ENCODE measurements at places on chromosomes 7 and 10. TPM values are rescaled to one million over a fixed set of nuclear protein-coding genes. Genes with fewer than 3 reads are reported as not detected.

Gene POLR2J2
- 8.7 TPM for total RNA-seq

Gene GPRIN2
- total RNA-seq = 0.61 TPM

Gene GIMAP7
- total RNA-seq = 3.2 TPM

Gene PPP1R17
- total RNA-seq = not detected

Gene CRHR2
- 1.1 TPM for total RNA-seq

Gene PAPSS2
- total RNA-seq = 43.7 TPM

Gene CCDC172
- not detected for total RNA-seq

Gene UPK3BL2
- 6.8 TPM for total RNA-seq

DNA sequence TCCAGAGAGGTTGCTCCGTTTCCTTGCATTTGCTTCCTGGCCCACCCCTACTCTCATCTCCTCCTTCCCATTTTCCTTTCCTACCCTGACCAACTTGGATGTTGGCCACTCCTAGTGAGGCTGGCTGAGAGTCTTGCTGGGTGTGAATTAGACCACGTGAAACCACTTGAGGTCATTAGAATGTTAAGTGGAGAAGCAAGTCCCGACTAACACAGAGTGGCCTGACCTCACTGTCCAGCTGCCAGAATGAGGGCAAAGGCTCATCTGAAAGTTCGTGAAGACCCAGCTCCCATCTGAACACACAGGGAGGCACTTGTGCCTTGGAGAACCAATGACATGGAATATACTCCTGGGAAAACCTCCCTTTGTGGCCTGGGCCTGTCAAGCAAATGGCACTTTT lies 80.8 kb downstream of the WDR11 start:
- no peaks in the 10 kb centered on the region for H3K27me3 ChIP-seq
- no peaks in the 10 kb centered on the region for H3K4me1 ChIP-seq
- no peak overlapping the region for H3K4me3 ChIP-seq

GRCh38 chr10:43867667-43868565 lies 219.2 kb upstream of the ZNF32 start:
- no peak overlapping the region for H3K4me3 ChIP-seq
- no peak overlapping the region for H3K27ac ChIP-seq
- no peaks in the 10 kb centered on the region for H3K27me3 ChIP-seq
- no peaks in the 10 kb centered on the region for H3K36me3 ChIP-seq
- DNase-seq = no peak
- peaks cover 7% of the 10 kb centered on the region for H3K4me1 ChIP-seq

- no peaks in the 10 kb centered on the region for H3K4me1 ChIP-seq
- no peaks in the 10 kb centered on the region for H3K27me3 ChIP-seq
- H3K36me3 ChIP-seq = no peaks in the 10 kb centered on the region
- DNase-seq = no peak
Observed at GRCh38 chr10:47184273-47184672, 115.7 kb upstream of the GDF10 start.

DNA sequence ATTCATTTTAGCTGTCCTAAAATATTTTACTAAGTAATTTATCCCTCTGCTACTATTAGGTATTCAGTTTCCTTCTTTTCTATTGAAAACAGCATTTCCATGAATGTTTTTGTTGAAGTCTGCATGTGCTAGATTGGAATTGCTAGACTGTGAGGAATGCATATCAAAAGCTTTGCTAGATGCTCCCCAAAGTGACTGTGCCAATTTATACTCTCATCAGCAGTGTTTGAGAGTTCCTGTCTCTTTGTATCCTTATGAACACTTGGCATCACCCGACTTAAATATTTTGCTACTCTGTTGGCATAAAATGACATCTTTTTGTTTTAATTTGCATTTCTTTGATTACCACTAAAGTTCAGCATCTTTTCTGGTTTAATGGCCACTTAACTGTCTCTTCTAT lies 45.0 kb upstream of the PRR15 start:
- H3K4me3 ChIP-seq = no peak overlapping the region
- H3K27ac ChIP-seq = no peak overlapping the region
- no peaks in the 10 kb centered on the region for H3K4me1 ChIP-seq
- no peak for DNase-seq
- no peaks in the 10 kb centered on the region for H3K27me3 ChIP-seq

- DNase-seq = no peak
- no peak overlapping the region for H3K27ac ChIP-seq
- no peaks in the 10 kb centered on the region for H3K36me3 ChIP-seq
- H3K4me3 ChIP-seq = no peak overlapping the region
Observed at GRCh38 chr7:39967406-39968161, 17.5 kb downstream of the CDK13 start.

DNA sequence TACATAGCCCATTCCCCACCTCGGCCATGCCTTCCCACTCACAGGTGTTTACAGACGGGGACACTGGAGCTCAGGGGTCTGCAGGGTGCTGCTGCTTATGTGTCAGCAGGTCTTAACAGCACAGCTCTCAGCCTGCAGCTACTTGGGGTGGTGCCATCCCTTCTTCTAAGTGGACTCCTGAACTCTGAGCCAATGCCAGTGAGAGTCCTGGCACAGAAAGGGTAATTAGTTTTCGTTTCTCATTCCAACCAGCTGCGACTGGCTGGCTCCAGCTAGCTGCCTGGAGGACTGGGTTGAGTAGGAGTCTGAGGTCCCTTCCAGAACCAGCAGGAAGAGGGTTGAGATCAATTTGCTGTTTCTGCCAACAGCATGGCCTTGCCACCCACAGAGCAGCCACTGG lies 88.3 kb upstream of the AGK start:
- H3K27ac ChIP-seq = no peak overlapping the region
- no peaks in the 10 kb centered on the region for H3K27me3 ChIP-seq
- no peak overlapping the region for H3K4me3 ChIP-seq
- no peaks in the 10 kb centered on the region for H3K36me3 ChIP-seq

DNA sequence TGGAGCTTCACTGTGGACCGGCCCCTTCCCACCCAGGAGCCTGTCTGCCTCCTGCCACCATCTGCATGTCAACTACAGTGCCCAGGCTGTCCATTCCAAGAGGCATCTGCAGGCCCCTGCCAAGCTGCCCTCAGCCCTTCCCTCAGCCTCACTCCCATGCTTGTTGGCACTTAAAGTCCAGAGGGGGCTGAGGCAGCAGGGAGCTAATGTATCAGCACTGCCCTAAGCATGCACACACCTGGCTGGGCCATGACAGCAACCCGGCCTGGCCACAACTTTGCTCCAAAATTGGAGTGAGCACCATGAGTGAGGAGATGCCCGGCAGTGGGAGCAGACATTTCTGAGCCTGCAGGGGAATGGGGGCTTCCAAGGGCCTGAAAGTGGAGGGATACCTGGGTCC lies 417.5 kb upstream of the GRM3 start:
- no peaks in the 10 kb centered on the region for H3K27me3 ChIP-seq
- no peaks in the 10 kb centered on the region for H3K4me1 ChIP-seq
- no peak overlapping the region for H3K27ac ChIP-seq
- H3K4me3 ChIP-seq = no peak overlapping the region
- H3K36me3 ChIP-seq = no peaks in the 10 kb centered on the region
- no peak for DNase-seq

GRCh38 chr10:88332503-88333247 lies 250.4 kb downstream of the RNLS start:
- no peak overlapping the region for H3K4me3 ChIP-seq
- no peaks in the 10 kb centered on the region for H3K36me3 ChIP-seq
- DNase-seq = no peak
- H3K27me3 ChIP-seq = no peaks in the 10 kb centered on the region
- no peak overlapping the region for H3K27ac ChIP-seq

GRCh38 chr10:126207313-126207771 lies 180.9 kb downstream of the ADAM12 start:
- H3K4me1 ChIP-seq = peaks cover 2% of the 10 kb centered on the region
- no peaks in the 10 kb centered on the region for H3K36me3 ChIP-seq
- no peak overlapping the region for H3K27ac ChIP-seq
- H3K4me3 ChIP-seq = no peak overlapping the region
- H3K27me3 ChIP-seq = no peaks in the 10 kb centered on the region

- no peak overlapping the region for H3K4me3 ChIP-seq
- no peak overlapping the region for H3K27ac ChIP-seq
- DNase-seq = no peak
- H3K36me3 ChIP-seq = no peaks in the 10 kb centered on the region
- no peaks in the 10 kb centered on the region for H3K4me1 ChIP-seq
Observed at GRCh38 chr7:45543473-45543872, 30.7 kb upstream of the ADCY1 start.

DNA sequence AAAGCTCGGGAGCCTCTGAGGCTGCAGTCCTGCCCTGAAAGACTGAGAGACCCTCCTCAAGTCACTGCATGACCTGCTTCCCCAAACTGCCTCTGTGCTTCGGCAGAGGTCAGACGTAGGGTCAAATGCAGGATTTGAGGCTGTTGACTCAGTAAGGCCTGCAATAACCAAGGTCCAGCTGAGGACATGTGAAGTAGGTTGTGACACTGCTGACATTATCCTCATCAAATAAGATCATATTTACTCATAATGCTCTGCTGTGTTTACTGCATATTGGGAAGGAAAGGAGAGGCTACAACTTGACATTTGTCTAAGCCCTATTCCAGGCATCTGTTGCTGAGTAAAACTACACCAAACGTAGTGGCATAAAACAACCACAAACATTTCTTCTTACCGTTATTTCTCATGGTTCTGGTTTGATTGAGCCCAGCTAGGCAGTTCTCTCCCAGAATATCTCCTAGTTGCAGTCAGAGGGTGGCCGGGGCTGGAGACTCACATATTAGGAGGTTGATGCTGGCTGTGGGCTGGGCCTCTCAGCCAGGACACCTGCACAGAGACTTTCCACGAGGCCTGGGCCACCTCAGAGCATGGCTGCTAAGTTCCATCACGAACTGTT lies 122.1 kb upstream of the STK17A start:
- no peaks in the 10 kb centered on the region for H3K36me3 ChIP-seq
- DNase-seq = no peak
- H3K4me1 ChIP-seq = peaks cover 4% of the 10 kb centered on the region
- H3K27ac ChIP-seq = no peak overlapping the region

- no peaks in the 10 kb centered on the region for H3K36me3 ChIP-seq
- H3K4me3 ChIP-seq = no peak overlapping the region
- no peaks in the 10 kb centered on the region for H3K27me3 ChIP-seq
- no peak for DNase-seq
- no peak overlapping the region for H3K27ac ChIP-seq
- H3K4me1 ChIP-seq = no peaks in the 10 kb centered on the region
Observed at GRCh38 chr7:16315280-16315679, 106.1 kb downstream of the CRPPA start.

- no peaks in the 10 kb centered on the region for H3K36me3 ChIP-seq
- no peak overlapping the region for H3K4me3 ChIP-seq
- H3K4me1 ChIP-seq = no peaks in the 10 kb centered on the region
- no peak overlapping the region for H3K27ac ChIP-seq
- H3K27me3 ChIP-seq = no peaks in the 10 kb centered on the region
- no peak for DNase-seq
Observed at GRCh38 chr7:156680281-156680680, 39.7 kb downstream of the RNF32 start.

- no peak overlapping the region for H3K27ac ChIP-seq
- DNase-seq = no peak
- peaks cover 10% of the 10 kb centered on the region for H3K4me1 ChIP-seq
- H3K36me3 ChIP-seq = no peaks in the 10 kb centered on the region
- H3K4me3 ChIP-seq = no peak overlapping the region
- H3K27me3 ChIP-seq = no peaks in the 10 kb centered on the region
Observed at GRCh38 chr10:586151-586550, 103.3 kb downstream of the DIP2C start.

DNA sequence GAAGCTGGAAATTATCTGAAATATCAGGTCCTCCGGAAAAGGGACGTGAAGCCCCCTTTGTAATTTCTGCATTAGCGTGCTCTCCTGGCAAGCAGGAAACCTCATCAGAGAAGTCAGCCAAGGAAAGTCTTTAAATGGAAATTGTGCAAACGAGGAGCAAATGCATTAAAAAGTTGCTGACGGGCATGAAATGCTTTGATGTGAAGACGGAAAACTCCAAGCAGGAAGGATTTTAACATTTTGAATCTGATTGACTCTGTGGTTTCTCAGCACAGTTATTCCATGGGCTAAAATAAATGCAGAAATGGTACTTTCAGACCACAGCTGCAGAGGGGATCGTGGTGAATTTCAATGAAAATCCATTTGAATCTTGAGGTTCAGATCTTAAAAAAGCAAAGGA lies 167.8 kb downstream of the AHR start:
- H3K27ac ChIP-seq = no peak overlapping the region
- no peak for DNase-seq
- H3K4me1 ChIP-seq = no peaks in the 10 kb centered on the region
- no peaks in the 10 kb centered on the region for H3K36me3 ChIP-seq

GRCh38 chr7:156668130-156668741 lies 27.7 kb downstream of the RNF32 start:
- DNase-seq = no peak
- no peaks in the 10 kb centered on the region for H3K4me1 ChIP-seq

DNA sequence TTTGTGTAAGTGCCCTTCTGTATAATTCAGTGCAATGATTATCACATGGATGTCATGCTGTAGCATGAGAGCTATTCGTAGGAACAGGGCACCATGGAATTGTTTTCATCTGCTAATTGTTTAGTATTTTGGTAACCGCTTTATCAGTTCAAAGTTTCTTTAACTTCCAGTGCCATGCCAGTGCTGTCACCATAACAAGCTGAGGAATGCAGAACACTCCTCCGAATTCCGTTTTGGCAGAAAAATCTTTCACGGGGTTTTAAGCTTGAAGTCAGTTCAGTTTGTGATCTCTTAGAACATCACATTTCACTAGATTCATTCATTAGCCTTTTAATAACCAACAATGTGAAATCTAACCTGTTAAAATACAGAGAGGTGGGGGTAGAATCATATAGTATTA lies 117.2 kb upstream of the SEMA3C start:
- no peaks in the 10 kb centered on the region for H3K36me3 ChIP-seq
- H3K4me1 ChIP-seq = no peaks in the 10 kb centered on the region
- no peaks in the 10 kb centered on the region for H3K27me3 ChIP-seq
- H3K27ac ChIP-seq = no peak overlapping the region
- no peak for DNase-seq

DNA sequence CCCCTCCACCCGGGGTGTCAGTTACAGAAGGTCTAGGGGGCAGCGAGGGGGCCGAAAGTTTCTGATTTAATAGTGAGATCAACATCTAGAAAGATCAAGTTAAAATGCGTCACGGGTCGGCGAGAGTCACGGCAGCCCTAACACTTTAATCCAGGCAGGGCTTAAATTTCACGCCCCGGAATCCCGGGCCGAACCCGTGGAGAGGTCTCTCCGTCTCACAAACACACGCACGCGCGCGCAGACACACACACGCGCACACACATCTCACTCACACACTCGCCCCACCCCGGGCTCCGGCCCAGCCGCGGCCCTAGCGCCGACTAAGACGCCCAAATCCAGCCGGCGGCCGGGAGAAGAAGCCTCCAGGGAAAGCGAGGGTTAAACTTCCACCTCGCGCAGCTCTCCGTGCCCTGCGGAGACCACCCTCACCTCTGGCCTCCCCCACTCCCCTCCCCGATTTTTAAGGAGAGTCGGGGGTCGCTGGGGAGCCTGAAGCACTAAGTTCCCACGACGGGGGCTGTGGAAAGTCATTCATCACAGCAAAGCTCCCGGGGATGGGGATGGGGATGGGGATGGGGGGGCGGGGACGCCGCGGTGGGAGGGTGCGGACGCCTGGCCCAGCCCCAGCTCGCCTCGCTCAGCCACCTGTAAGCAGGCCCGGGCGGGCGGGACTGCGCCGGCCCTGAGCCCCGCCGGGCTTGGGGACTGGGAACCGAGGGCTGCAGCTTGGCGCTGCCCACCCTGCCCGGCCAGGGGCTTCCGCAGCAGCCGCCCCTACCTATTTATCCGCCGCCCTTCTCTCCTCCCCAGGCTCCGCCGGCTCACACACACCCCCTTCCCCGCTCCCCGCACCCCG lies 1.6 kb downstream of the PDGFA start:
- peak; percentile 53 for DNase-seq
- H3K27me3 ChIP-seq = peaks cover 6% of the 10 kb centered on the region
- no peaks in the 10 kb centered on the region for H3K36me3 ChIP-seq
- no peak overlapping the region for H3K27ac ChIP-seq

- no peak overlapping the region for H3K27ac ChIP-seq
- H3K4me1 ChIP-seq = no peaks in the 10 kb centered on the region
- DNase-seq = no peak
- no peaks in the 10 kb centered on the region for H3K27me3 ChIP-seq
Observed at GRCh38 chr7:94059746-94060145, 55.6 kb upstream of the BET1 start.
